Karpas-422 (cell line): ENCODE measurements at places on chromosomes 1 and 21. TPM values are rescaled to one million over a fixed set of nuclear protein-coding genes. Genes with fewer than 3 reads are reported as not detected.

GRCh38 chr1:172909606-172910326 is 141.0 kb downstream of the TNFSF18 start:
- no peaks in the 10 kb centered on the region for H3K27me3 ChIP-seq
- H3K4me1 ChIP-seq: peaks cover 11% of the 10 kb centered on the region

DNA sequence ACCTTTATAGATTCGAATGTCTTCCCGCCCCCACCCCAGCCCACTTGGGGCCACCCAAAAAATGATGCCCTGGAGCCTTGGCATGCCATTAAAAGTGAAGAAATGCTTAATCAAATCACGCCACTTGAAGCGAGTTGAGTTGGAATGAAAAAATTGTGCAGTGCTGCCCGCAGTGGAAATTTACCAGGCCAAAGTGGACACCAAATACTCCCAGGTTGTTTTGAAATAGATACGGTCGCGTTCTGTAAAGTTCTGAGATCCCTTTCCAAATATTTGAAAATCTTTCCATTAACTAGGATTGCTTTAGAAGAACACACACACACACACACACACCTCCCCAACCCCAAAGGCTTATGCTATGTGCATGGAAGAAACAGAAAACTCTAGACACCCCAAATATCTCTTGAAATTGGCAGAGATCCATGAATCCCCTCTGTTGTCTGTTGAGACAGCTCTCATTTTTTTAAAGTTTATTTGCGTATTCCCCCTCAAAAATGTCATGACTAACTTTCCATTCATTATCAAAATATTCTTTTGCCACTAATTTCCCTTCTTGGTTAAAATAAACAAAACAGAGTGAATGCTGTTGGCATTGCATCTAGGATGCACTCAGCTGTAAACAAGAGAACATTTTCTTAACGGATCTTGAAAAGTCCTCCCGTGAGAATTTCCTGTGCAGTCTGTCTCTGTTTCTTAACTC is 142.3 kb upstream of the KCNE2 start:
- no peak overlapping the region for H3K4me3 ChIP-seq
- no peaks in the 10 kb centered on the region for H3K36me3 ChIP-seq
- no peak overlapping the region for H3K27ac ChIP-seq
- H3K4me1 ChIP-seq: no peaks in the 10 kb centered on the region

GRCh38 chr1:29390491-29391361 is 154.4 kb downstream of the PTPRU start:
- H3K4me3 ChIP-seq: no peak overlapping the region
- H3K4me1 ChIP-seq: no peaks in the 10 kb centered on the region
- no peaks in the 10 kb centered on the region for H3K27me3 ChIP-seq
- no peak for DNase-seq
- no peaks in the 10 kb centered on the region for H3K36me3 ChIP-seq

DNA sequence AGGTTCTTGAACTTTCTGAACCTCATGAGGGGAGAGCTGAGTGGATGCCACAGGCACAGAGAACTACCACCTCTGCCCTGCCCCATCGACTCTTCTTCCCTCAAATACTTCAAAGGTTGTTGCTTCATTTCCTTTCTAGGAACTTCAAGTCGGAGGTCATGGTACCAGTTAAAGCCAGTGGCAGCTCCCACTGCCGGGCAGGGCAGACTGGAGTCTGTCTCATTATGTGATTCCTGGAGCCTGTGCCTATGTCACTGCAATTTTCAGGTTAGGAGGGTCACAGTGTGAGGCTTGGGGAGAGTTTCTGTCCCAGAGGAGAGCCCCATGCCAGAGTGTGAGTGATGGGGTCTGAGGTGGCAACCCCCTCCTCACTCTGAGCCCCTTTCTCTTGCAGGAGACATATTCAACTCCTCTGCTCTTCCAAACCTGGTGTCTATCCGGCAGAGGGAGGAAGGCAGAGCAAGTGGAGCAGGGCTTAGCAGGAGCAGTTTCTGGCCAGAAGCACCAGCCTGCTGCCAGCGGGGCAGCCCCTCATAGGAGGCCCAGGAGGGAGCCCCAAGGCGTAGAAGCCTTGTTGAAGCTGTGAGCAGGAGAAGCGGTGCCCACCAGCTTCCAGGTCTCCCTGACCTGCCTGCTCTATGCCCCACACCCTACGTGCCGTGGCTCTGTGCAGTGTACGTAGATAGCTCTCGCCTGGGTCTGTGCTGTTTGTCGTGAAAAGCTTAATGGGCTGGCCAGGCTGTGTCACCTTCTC is 29.3 kb downstream of the CAMK1G start:
- H3K4me1 ChIP-seq: no peaks in the 10 kb centered on the region
- no peak overlapping the region for H3K27ac ChIP-seq
- H3K4me3 ChIP-seq: no peak overlapping the region
- DNase-seq: no peak

- H3K36me3 ChIP-seq: no peaks in the 10 kb centered on the region
- H3K4me1 ChIP-seq: no peaks in the 10 kb centered on the region
- no peak for DNase-seq
- no peak overlapping the region for H3K27ac ChIP-seq
- no peaks in the 10 kb centered on the region for H3K27me3 ChIP-seq
Observed at GRCh38 chr1:110850627-110851026, 22.3 kb upstream of the CD53 start.

DNA sequence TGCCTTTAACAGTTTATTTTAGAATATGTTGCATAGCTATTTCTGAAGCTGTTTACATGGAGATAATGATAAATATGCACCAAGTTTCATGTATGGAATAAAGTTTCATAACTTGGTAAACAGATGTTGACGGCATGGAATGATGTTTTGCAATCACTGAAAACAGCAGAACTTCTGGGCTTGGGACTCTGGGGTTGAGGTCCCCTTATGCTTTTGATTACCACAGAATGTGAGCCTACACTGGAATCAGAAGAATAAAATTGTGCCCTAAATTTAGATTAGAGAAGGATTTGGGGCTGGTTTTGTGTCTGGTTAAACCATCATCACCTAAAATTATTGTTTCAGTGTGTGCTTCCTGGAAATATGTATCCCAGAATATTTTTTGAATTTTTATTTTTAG is 11.1 kb downstream of the KRTAP24-1 start:
- H3K27ac ChIP-seq: no peak overlapping the region
- H3K36me3 ChIP-seq: no peaks in the 10 kb centered on the region
- DNase-seq: no peak
- no peaks in the 10 kb centered on the region for H3K4me1 ChIP-seq
- no peaks in the 10 kb centered on the region for H3K27me3 ChIP-seq
- no peak overlapping the region for H3K4me3 ChIP-seq

DNA sequence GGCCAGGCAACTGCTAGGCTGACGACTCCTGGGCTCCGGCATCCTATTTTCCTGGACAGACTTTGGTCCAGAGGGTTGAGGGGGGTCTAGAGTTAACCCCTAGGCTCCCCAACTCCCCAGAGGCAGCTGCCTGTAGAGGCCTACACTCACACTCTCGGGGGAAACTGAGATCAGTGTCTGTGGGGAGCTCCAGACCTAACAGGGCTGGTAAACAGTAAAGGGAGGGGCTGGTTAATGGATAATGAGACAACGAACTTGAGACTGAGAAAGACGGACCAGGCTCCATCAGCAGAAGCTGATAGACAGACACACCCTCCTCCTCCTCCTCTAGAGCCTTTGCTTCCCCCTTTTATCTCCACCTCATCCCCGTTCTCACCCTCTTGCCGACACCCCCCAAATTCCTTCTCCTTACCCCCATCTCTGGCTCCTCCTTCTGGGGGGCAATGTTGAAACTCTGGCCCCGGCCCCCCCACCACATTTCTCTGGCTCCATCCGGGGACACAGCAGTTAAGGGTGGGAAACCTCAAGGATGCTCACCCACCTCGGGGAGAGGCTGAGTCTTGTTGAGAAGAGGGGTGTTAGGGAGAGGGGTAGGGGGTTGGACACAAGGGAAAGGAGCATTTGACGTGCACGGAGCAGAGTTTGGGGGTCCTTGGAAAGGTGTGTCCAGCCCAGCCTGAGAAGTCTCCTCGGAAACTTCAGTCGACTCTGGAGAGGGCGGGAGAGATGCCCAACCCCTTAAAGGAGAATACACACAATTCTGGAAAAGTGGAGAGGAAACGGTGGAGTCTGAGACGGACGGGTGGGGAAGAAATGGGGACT is at the start of gene MTMR11:
Gene MTMR11 (minus strand): TSS at position 710 of the 822 bp plus-strand sequence. CDS start 232 bp downstream, at position 478.
- H3K27ac ChIP-seq: no peak within 1 kb of the TSS
- DNase-seq: no peak
- H3K4me1 ChIP-seq: peaks cover 14% of the 10 kb centered on the region
- H3K36me3 ChIP-seq: no peaks in the 10 kb centered on the region
- H3K27me3 ChIP-seq: no peaks in the 10 kb centered on the region

FAAH gene
- 1.3 TPM in 1 of 2 replicates, not detected in the other for total RNA-seq

ERVH48-1 gene
- total RNA-seq: not detected in 2 replicates
